Femur (tissue), 1 donor: ENCODE measurements at places on chromosomes 11 and 22.

- peak; percentile 83 for DNase-seq
Observed at GRCh38 chr11:45655347-45655756, 10.1 kb downstream of the CHST1 start.

GRCh38 chr11:9663699-9664275, at the start of gene SWAP70:
Gene SWAP70, plus strand, starts transcription at chr11:9664077. Its CDS starts 103 bp downstream, at chr11:9664180.
- peak; percentile 93 for DNase-seq

DNA sequence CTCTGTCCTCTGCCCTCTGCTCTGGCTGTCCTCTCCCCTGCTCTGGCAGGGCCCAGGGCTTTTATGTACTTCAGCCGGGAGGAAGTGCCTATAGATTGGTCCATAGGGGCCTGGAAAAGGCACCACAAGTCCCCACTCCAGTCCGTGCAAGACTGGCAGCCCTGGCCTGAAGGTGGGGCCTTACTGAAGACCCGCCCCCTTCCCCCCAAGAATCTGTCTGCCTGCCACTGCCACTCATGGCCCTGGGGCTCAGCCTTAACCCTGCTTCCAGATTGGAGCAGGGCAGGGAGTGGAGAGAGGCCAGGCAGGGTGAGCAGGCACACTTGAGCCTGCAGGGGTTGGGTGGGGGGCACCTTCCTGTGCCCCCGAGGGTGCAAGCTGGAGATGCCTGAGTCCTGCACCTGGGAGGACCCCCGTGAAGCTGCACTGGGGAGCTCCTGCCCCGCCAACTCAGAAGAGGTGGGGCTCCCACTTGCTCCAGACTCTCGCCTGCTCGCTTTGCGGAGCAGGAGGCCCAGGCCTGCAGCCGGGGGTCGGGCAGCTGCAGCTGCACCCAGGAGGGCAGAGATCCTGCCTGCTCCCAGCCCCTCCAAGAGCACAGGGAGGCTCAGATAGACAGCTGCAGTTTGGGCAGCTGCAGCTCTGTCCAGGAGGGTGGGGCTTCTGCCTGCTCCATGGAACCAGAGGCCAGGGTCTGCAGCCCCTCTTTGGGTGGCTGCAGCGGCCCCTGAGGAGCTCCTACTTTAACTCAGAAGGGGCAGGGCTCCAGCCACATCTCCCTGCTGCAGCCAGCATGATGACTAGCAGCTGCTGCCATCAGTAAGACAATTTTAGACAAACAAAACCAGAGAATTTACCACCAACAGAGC, 51.0 kb upstream of the SC5D start:
- peak; percentile 71 for DNase-seq

GRCh38 chr22:19629331-19629719, 85.0 kb upstream of the SEPTIN5 start:
- DNase-seq, result no peak

- DNase-seq, result no peak
Observed at GRCh38 chr11:133865466-133865865, 20.2 kb upstream of the SPATA19 start.

- DNase-seq, result peak; percentile 30
Observed at GRCh38 chr11:47863189-47863897, 15.2 kb upstream of the NUP160 start.

- DNase-seq, result no peak
Observed at GRCh38 chr22:40232624-40233023, 54.9 kb downstream of the TNRC6B start.

- no peak for DNase-seq
Observed at GRCh38 chr11:35588627-35589026, 29.6 kb upstream of the FJX1 start.

DNA sequence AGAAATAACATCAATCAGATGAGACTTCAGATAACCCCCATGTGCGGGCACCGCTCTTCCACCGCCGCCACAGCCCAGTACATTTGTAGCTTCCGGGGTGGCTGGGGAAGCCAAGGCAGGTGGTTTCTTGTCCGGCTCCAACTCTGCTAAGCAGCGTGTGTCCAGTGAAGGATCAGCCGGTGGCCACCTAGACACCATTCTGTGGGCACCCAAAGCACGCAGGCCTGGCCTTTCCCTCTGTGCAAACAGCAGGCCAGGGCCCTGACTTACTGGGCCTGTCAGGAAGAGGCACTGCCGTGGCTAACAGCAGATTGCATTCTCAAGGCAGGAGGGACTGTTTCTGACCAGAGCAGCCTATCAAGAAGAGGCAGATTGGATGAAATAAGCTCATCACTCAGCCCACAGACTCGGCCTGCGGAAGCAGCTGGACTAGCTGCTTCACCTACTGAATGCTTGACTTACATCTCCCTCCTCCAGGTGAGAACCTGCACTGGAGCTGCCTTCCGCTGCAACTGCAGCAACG, 74.8 kb downstream of the ETS1 start:
- no peak for DNase-seq

- no peak for DNase-seq
Observed at GRCh38 chr11:15222777-15223176, 108.1 kb downstream of the INSC start.

- no peak for DNase-seq
Observed at GRCh38 chr22:42910221-42910942, 53.3 kb upstream of the ARFGAP3 start.

- no peak for DNase-seq
Observed at GRCh38 chr11:86138958-86139357, 70.1 kb upstream of the PICALM start.

DNA sequence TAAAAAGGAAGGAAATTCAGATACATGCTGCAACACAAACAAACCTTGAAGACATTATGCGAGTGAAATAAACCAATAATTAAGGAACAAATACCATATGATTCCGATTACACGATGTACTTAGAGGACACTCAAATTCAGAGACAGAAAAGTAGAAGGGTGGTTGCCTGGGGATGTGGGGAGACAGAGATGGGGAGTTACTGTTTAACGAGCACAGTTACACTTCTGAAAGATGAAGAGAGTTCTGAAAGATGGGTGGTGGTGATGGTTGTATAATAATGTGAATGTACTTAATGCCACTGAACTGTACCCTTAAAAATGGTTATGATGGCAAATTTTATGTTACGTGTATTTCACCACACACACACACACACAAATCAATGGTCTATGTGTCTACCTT, 14.7 kb downstream of the ZBTB44 start:
- no peak for DNase-seq

DNA sequence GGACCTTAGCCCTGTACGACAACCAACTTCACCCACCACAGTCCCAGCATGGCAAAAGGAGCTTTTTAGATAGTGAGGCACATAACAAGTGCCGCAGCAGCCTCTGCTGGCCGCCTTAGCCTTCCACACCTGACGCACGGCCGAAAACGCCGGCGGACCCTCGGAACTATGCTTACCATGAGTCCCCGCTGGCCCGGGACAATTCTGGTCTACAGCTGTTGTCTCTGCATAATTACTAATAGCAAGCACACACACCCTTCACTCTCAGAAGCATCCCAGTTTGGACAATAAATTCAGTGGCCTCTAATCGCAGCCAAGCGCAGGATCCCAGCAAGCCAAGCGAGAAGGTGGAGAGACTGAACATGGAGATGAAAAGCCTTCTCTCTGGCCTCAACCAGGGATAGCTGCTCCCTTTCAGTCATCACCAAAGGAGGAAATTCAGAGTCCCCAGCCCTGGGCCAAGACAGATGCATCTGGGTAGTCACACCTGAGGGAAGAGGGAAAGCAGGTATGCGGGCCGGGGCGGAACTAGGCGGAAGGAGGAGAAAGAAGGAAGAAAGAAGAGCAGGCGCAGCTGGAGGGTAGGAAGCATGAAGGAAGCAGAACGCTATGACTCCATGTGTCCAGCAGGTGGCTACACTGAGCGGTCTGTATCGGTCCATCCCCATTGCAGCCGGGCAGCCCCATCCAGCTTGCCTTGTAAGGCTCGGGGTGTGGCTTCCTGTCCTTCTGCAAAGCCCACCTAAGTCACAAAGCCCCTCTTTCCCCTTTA, 40.3 kb downstream of the BUD13 start:
- DNase-seq, result peak; percentile 59

DNA sequence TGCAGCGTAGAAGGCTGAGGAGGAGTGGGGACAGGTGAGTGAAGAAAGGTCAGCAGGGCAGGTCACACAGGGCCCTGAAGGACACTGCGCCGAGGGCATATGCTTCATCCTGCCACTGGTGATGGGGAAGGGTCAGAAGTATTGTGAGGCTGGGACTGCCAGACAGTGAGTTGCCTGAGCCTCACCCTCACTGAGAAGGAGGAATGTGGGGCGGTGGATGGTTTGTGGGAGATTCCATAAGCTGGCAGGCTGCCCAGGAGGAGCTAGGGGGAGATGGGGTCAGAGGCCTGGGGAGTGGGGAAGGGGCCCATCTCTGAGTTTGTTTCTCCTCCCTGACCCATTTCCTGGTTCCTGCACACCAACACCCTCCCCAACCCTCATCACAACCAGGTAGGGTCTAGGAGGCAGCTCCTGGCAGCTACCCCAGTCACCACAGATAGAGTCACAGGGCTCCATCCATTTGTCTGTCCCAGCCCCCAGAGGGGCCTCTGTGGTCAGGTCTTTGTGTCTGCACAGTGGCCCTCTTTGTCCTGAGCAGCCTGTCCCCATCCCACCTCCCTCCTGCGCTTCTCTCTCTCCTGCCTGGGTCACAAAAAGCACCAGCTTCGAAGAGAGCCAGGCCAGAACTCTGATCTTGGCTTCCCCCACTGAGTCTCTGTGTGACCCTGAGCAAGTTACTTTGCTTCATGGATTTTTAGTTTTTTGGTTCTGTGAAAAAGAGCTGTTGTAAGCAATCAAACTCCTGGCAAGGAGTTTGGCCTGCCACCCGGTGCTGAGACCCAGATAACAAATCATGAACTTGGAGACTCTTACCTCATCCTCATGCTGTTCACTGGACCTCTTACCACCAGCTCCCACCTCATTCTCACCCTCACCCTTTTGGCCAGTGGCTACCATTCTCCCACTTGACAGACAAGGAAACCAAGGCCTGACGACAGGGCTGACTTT, 4.6 kb upstream of the P2RY2 start:
- DNase-seq, result no peak

DNA sequence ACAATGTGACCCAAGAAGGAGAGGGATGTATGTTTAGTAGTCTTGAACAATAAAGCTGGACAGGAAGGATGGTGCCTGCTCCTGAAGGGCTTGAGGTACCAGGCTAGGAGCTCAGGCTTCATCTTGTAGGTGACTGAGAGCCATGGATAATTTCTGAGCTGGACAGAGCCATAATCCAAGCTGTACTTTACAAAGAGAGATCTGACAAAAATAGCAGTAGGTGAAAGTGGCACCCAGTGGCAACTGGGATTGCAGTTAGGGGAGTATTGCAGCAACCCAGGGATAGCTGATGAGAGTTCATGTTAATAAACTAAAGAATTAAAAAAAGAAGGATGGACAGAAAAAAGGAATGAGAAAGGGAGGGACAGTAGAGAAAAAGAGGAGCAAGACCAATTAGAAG, 7.4 kb downstream of the XRRA1 start:
- no peak for DNase-seq

GRCh38 chr11:43504316-43504950, 145.7 kb downstream of the TTC17 start:
- no peak for DNase-seq

GRCh38 chr11:109864151-109864661, 229.0 kb upstream of the ZC3H12C start:
- DNase-seq, result no peak

DNA sequence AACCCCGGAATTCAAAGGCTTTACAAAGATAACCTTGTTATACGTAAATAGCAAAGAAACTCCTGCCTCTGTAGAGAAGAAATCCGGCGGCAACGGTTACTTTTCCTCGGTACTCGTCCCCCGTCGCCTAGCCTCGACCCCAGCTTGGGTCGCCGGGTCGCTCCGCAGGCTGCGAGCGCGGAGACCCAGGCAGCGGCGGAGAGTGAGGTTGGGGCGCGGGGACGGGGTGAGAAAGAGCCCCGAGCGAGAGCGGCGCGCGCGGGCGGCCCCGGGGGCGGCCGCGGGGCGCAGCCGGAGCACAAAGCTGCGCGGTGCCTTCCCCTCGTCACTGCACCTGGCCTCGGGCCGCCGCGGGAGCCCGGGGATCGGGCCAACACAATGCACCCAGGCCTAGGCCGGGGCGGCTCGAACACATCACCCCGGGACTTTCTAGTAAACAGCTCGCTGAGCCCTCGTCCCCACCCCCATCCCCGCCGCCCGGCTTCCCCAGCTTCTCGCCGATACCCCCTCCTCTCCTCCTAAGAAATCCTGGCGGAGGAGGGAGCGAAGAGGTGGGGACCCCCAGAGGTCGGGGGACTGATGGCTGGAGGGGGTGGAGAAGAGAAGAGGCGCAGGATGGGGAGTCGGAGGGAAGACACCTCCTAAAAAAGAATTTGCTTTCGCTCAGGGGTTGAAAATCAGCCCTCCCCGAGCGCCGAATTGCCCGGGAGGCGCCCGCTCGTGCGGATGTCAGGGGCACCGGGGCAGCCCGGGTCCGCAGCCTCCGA, 845 bp downstream of the MPPED2 start:
- DNase-seq, result peak; percentile 65

DNA sequence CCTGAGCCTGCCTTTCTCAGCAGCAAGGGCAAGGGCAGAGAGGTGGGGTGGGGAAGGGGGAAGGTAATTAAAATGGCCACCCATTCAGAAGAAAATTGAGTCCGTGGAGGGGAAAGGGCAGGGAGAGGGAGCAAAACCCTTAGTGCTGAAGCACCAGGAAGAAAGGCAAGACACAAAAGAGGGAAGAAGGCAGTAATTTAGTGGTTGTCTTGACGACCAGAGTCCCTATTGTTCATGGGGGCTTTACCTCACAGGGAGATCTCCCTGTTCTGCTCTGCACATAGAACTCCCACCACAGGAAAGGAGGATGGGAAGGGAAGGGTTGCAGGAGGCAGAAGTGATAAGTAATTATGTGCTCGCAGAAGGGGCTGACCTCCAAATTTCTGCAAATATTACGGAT, 23.4 kb downstream of the SNX19 start:
- no peak for DNase-seq

DNA sequence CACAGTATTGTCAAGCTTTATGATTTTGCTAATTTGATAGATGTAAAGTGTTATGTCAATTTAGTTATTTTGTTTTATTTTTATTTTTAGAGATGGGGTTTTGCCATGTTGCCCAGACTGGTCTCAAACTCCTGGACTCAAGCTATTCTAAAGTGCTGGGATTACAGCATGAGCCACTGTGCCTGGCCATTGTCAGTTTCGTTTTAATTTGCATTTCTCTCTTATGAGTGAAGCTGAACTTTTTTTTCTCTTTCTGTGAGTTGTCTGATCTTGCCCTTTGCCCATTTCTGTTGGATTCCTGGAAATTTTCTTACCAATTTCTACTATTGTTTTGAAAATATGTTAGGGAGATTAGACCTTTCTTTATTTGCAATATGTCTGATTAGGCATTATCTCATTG, 15.5 kb downstream of the NEU3 start:
- no peak for DNase-seq

DNA sequence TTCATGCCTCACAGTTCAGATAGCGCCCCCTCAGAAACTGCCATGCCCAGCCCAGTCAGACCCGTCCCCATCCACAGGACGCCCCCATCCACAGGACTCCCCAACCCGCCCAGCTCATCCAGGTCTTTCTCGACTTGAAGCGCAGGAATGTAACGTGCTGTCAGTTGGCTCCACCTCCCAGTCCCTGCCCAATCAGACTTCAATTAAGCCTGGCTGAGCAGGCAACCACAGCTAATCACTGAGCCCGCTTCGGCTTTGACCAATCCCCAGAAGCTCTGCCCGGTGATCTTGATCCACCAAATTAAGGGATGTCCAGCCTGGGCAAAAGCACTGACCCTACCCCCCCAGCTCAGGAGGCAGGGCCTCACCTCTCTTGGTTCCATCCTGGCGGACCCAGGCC, 10.5 kb upstream of the MFNG start:
- DNase-seq, result no peak

GRCh38 chr11:34940026-34940677, 23.7 kb downstream of the PDHX start:
- DNase-seq, result no peak

- no peak for DNase-seq
Observed at GRCh38 chr11:117424781-117425180, 97.1 kb downstream of the CEP164 start.

GRCh38 chr11:74474316-74474715, 7.0 kb upstream of the KCNE3 start:
- DNase-seq, result no peak
